Fibroblast of lung (primary cell): ENCODE measurements at places on chromosomes 2 and 18. TPM values are rescaled to one million over a fixed set of nuclear protein-coding genes. Genes with fewer than 3 reads are reported as not detected.

Gene THSD7B
- total RNA-seq = under 0.01 TPM in 2 replicates

Gene TDRD15
- total RNA-seq = not detected in 2 replicates

GRCh38 chr2:197434541-197435513, at the start of gene SF3B1:
TSS of gene SF3B1 (minus strand) at chr2:197435028. CDS start at chr2:197434999, 29 bp downstream.
- H3K4me1 ChIP-seq = peaks cover 4% of the 10 kb centered on the region
- no peaks in the 10 kb centered on the region for H3K27me3 ChIP-seq
- peak within 1 kb of the TSS; percentile 93 for H3K27ac ChIP-seq
- H3K36me3 ChIP-seq = no peaks in the 10 kb centered on the region

Gene FER1L5
- total RNA-seq = 0.50 and 0.51 TPM in 2 replicates

DNA sequence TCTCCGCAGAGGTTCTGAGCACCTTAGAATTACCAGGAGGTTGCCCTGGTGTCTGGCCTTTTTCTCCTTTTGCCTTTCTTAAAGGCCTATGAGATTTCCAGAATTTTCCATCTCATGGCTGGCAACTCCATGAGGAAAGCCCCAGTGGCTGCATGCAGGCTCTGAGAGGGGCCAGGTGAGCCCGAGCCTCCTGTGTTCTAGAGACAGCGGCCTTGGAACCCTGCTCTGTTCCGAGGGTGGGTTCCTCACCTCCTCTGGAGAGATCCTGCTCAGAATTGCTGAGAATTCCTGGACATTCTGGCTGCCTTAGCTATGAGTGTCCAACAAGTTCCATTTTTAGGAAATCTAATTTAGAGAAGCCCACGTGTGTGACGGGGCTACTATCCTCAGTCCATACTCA, 35.7 kb upstream of the HPCAL1 start:
- DNase-seq = no peak
- no peak overlapping the region for H3K4me3 ChIP-seq
- H3K27me3 ChIP-seq = peaks cover 6% of the 10 kb centered on the region
- H3K27ac ChIP-seq = no peak overlapping the region

Gene DSEL
- 51.1 and 157 TPM in 2 replicates for total RNA-seq

- H3K4me3 ChIP-seq = no peak overlapping the region
- H3K27me3 ChIP-seq = peaks cover under 1% of the 10 kb centered on the region
- no peaks in the 10 kb centered on the region for H3K36me3 ChIP-seq
Measured at GRCh38 chr2:85933753-85934594, 45.2 kb upstream of the ST3GAL5 start.

- H3K27me3 ChIP-seq = no peaks in the 10 kb centered on the region
- peaks cover 4% of the 10 kb centered on the region for H3K36me3 ChIP-seq
- H3K27ac ChIP-seq = no peak overlapping the region
- no peak for DNase-seq
- H3K4me3 ChIP-seq = no peak overlapping the region
Measured at GRCh38 chr2:74556831-74557370, 2.4 kb downstream of the DOK1 start.

DNA sequence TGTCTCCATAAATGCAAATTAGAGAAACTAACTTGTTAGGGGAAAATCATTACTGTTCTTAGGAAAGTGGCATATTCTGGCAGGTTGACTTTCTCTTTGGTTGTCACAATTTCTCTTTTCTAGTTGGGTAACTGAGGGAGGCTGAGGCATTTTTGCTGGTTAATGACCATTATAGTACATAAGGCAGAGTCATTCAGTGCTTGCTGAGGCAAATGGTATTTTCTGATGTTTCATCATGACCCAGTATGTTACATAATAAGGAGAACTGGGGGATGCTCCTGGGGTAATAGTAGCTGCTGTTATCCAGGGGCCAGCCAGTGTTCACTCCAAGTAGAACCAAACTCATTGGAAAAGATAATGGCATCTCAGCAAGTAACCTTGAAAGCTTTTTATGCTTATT, 62.3 kb downstream of the ITGA6 start:
- no peak for DNase-seq
- H3K4me3 ChIP-seq = no peak overlapping the region
- H3K36me3 ChIP-seq = no peaks in the 10 kb centered on the region
- no peaks in the 10 kb centered on the region for H3K27me3 ChIP-seq

DNA sequence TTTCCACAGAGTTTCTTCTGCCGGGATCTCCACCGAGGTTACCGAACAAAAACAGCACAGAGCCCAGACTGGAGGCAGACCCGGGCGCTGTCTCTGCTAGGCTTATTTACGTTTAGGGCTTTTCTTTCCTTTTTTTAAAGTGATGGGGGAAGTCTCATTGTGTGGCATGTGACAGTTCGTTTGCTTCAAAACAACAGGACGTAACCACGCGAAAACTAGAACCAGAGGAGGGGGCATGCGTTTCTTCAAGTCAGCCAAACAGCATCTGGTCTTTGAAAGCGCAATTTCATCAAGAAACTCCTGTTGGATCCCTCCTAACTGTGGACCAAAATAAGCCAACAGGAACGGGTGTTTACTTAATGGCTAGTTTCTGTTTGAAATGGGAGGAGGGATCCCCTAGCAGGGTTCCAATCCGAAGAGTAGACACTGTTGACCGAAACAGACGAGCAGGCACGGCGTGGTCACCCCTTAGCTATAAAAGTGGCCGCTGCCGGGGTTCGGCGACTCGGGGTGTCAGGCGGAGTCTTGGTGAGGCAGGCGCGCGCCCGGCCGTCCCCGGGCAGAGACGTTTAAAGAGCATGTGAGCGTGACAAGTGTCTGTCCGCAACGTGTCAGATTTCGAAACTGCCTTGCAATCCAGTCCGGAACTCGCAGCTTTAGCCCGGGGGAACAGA, 997 bp upstream of the TGIF1 start:
- no peaks in the 10 kb centered on the region for H3K27me3 ChIP-seq
- peak; percentile 81 for DNase-seq
- H3K27ac ChIP-seq = peak overlapping the region; percentile 97
- no peaks in the 10 kb centered on the region for H3K36me3 ChIP-seq
- H3K4me3 ChIP-seq = peak overlapping the region; percentile 63

DNA sequence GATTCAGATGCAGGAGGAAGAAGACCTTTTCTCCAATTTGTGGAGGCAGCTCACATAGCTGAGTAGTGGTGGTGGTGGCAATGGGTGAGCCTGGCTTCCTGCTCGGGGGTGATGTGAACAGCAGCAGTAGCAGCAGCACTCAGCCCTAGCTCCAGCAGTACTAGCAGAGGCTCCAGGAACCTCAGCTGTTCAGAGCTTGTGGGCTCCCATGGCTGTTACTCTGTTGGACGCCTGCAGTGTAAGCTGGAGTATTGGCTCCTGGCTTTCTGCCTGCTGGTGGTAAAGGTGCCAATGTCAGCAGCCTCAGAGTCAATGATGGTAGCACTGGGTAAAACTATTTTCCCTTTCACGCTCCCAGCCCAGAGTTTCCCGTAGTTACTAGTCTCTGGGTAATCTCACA, 3.1 kb upstream of the SEH1L start:
- no peaks in the 10 kb centered on the region for H3K27me3 ChIP-seq
- H3K36me3 ChIP-seq = no peaks in the 10 kb centered on the region
- H3K4me3 ChIP-seq = no peak overlapping the region
- no peak for DNase-seq

DNA sequence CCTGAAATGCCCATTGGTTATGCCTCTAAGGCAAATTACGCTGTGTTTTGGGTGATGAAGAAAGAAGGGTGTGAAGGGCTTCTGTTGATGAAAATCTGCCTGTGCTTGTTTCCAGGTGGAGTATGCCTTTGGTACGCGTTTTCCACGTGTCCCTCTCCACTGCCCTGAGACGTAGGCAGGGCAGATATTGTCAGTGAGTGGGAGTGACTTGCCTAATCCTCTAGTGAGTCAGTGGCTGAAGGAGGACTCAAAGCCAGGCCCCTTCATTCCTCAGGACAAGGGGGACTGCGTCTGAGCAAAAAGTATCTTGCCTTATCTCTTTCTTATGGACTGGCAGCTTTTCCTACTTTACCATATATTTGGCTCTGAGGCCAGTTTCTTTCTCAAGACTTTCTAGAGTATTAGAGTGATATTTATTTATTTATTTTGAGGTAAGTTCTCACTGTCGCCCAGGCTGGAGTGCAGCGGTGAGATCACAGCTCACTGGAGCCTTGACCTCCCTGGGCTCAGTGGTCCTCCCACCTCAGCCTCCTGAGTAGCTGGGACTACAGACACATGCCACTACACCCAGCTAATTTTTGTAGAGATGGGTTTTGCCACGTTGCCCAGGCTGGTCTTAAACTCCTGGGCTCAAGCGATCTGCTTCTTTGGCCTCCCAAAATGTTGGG, 10.2 kb downstream of the RALB start:
- no peak overlapping the region for H3K27ac ChIP-seq
- DNase-seq = no peak
- H3K36me3 ChIP-seq = no peaks in the 10 kb centered on the region
- no peaks in the 10 kb centered on the region for H3K27me3 ChIP-seq
- peaks cover 2% of the 10 kb centered on the region for H3K4me1 ChIP-seq

Gene STRN
- total RNA-seq = 13.4 and 13.7 TPM in 2 replicates

Gene PMAIP1
- total RNA-seq = 29.8 and 34.7 TPM in 2 replicates

DNA sequence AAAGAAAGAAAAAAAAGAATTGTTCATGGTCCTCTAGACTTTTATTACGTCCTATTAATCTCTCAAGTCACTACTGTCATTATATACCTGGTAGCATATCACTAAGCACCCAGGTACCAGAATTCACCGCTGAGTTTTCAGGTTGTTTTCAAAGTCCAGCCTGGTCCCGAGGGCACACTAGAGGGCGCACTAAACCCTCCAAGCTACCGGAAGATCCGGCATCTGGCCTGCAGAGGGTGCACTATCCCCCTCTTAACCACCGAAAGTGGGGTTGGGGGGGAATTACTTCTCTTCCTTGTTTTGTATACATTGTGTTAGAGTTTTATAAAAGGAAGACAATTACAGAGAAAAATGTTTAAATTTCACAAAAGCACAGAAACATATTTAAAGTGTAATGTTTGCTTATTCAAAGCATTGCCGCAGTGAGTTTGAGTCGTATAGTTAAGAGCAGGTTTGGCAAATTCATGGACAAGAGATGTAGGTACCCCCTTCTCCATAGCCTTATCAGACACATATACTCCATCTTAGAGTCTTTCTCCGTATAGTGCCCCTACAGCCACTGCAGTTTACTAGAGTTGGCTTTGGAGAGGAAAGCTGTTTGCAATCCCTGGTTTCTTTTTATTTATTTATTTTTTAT, 19.2 kb downstream of the MOGAT1 start:
- peak; percentile 64 for DNase-seq
- H3K4me1 ChIP-seq = peaks cover 2% of the 10 kb centered on the region
- H3K36me3 ChIP-seq = no peaks in the 10 kb centered on the region
- H3K27ac ChIP-seq = no peak overlapping the region
- H3K27me3 ChIP-seq = no peaks in the 10 kb centered on the region

- peaks cover 7% of the 10 kb centered on the region for H3K27me3 ChIP-seq
- peak overlapping the region; percentile 47 for H3K27ac ChIP-seq
- H3K4me1 ChIP-seq = no peaks in the 10 kb centered on the region
Measured at GRCh38 chr2:45643543-45644542, 7.6 kb upstream of the PRKCE start.

Gene PTGR3
- total RNA-seq = 5.6 and 6.8 TPM in 2 replicates

GRCh38 chr18:44759925-44760342, 79.2 kb downstream of the SETBP1 start:
- H3K27ac ChIP-seq = no peak overlapping the region
- H3K27me3 ChIP-seq = no peaks in the 10 kb centered on the region
- no peak overlapping the region for H3K4me3 ChIP-seq
- no peaks in the 10 kb centered on the region for H3K36me3 ChIP-seq
- H3K4me1 ChIP-seq = no peaks in the 10 kb centered on the region
- no peak for DNase-seq

Gene ANKRD30B
- under 0.01 and 0.33 TPM in 2 replicates for total RNA-seq

Gene SKOR2
- total RNA-seq = not detected in 2 replicates

GRCh38 chr2:203853722-203854121, 13.8 kb upstream of the CTLA4 start:
- H3K27ac ChIP-seq = no peak overlapping the region
- no peak for DNase-seq
- H3K36me3 ChIP-seq = no peaks in the 10 kb centered on the region
- no peak overlapping the region for H3K4me3 ChIP-seq

GRCh38 chr2:111701266-111701665, 182.7 kb downstream of the ANAPC1 start:
- H3K27ac ChIP-seq = no peak overlapping the region
- no peak for DNase-seq
- no peaks in the 10 kb centered on the region for H3K27me3 ChIP-seq
- no peaks in the 10 kb centered on the region for H3K36me3 ChIP-seq
- no peak overlapping the region for H3K4me3 ChIP-seq

Gene RHBDD1
- 39.8 and 85.4 TPM in 2 replicates for total RNA-seq

Gene NEU2
- not detected in 2 replicates for total RNA-seq

DNA sequence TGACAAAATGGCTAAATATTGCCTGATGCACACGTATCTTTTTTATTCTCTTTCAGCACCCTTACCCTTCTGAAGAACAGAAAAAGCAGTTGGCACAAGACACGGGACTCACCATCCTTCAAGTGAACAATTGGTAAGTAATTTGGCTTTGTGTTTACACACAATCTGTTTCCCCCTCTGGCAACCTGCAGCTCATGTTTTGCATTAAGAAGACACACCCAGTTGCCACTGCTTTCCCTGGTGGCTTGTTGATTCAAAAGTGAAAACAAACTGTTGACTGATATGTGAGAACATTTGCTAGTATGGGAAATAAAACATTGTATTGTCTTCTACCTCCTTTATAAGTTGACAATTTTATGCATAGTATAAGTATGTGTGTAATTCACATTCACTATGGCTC, 113.0 kb downstream of the MEIS1 start:
- H3K27ac ChIP-seq = no peak overlapping the region
- H3K27me3 ChIP-seq = no peaks in the 10 kb centered on the region
- H3K36me3 ChIP-seq = peaks cover 7% of the 10 kb centered on the region

GRCh38 chr2:14684516-14684915, 52.0 kb downstream of the LRATD1 start:
- no peak overlapping the region for H3K27ac ChIP-seq
- DNase-seq = no peak
- H3K4me3 ChIP-seq = no peak overlapping the region
- H3K4me1 ChIP-seq = no peaks in the 10 kb centered on the region
- H3K36me3 ChIP-seq = no peaks in the 10 kb centered on the region

Gene LYG2
- not detected in 2 replicates for total RNA-seq

DNA sequence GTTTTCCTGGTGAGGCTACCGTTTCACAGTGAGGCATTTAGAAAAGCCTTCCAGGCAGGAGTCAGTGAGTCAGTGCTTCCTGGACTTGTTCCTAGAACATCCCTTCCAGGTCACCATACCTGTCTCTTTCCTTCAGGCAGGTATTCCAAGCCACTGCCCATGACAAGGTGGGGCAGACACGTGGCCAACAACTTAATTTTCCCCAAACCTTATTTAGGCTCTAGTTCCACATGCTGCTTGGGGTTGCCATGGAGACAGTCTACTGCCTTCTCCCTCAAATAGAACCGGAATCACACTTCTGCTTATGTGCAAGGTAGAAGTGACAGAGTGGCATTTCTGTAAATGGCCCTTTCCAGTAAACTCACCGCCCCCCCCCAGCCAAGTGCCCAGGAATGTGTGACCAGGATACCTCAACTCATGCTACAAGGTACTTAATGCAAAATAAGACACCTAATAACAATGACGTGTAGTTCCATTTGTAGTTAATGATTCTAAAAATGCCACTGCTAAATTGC, 258.3 kb downstream of the PRKCE start:
- DNase-seq = peak; percentile 25
- H3K4me3 ChIP-seq = no peak overlapping the region
- H3K27me3 ChIP-seq = no peaks in the 10 kb centered on the region

DNA sequence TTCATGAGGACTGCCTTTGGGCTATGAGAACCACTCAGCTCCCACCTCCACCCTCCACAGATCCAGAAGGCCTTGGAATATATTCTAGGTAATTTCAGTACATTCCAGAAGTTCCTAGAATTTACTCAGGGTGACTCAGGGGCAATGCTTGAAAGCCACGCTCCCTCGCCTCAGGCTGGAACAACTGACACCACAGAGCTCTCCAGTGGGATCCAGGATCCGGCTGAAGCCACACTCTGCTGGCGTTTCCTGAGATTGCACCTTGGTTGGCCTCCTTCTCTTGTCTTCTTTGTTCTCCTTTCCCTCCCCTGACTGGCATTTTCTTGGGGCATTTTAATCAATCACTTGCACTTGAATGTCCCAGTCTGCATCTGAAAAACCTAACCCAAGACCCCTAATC, 92.6 kb upstream of the KCNE4 start:
- no peak overlapping the region for H3K4me3 ChIP-seq
- peak; percentile 52 for DNase-seq
